ENCODE measurements at places on chromosomes 11 and 22. TPM values are rescaled to one million over a fixed set of nuclear protein-coding genes. Genes with fewer than 3 reads are reported as not detected.

The ARHGEF17 gene
- total RNA-seq, result 47.6 TPM

The SCARF2 gene
- total RNA-seq, result 10.2 TPM

The OR51B4 gene
- total RNA-seq, result not detected

The LMO2 gene
- total RNA-seq, result 2.3 TPM

The FAM118B gene
- 17.9 TPM for total RNA-seq

The BEST1 gene
- total RNA-seq, result 0.11 TPM

The YIF1A gene
- total RNA-seq, result 180 TPM

The GTPBP1 gene
- total RNA-seq, result 32.5 TPM

The ENTHD1 gene
- not detected for total RNA-seq

The MS4A14 gene
- under 0.01 TPM for total RNA-seq

The PDGFB gene
- 33.0 TPM for total RNA-seq

The NAALAD2 gene
- 0.87 TPM for total RNA-seq

The GNG3 gene
- 0.79 TPM for total RNA-seq
